Fibroblast of upper back skin (primary cell): ENCODE measurements at places on chromosomes 7 and 10.

- DNase-seq = no peak
Measured at GRCh38 chr10:76723844-76724243, 913.8 kb downstream of the KCNMA1 start.

GRCh38 chr10:27743877-27744801 is 1.5 kb downstream of the MKX start:
- peak; percentile 36 for DNase-seq

DNA sequence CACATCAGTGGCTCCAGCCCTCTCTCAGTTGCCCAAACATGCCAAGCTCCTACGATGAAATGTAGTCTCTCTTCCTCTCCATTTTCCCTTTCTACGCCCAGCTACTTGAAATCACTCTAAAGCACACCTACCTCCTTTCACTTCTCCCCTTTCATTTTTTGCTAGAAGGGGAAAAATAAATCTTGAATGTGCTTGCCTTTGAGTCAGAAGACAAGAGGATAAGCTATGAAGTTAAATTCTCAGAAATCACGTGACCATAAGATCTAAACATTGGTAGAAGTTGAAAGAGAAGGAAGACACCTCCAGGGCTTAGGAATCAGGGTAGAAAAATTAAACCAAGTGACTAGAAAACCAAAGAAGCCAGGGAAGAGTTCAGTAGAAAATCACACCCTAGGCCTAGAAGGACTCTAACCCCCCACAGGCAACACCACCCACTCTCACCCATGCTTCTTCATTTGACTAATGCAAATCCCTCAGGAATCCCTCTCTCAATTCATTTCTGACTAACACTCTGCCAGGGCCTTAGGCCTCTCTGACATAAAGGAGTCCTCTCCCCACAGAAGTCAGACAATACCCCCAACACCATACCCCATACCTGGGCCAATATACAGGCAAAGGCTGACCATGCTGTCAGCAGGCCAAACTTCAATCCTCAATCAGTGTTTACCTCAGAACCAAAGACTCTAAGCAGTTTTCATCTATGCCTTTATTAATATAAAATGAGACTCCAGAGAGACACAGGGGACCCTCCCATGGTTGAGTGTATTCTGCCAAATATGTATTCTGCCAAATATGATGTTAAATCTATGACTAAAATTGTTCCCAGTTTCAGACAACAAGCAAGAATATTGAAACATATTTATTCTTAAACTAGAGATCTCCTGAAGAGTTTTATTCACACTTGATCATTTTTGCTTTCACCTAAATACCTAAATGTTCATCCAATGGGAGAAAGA is 84.8 kb downstream of the ELMO1 start:
- no peak for DNase-seq

- DNase-seq = peak; percentile 93
Measured at GRCh38 chr10:4512671-4513240, 313.3 kb upstream of the AKR1E2 start.

DNA sequence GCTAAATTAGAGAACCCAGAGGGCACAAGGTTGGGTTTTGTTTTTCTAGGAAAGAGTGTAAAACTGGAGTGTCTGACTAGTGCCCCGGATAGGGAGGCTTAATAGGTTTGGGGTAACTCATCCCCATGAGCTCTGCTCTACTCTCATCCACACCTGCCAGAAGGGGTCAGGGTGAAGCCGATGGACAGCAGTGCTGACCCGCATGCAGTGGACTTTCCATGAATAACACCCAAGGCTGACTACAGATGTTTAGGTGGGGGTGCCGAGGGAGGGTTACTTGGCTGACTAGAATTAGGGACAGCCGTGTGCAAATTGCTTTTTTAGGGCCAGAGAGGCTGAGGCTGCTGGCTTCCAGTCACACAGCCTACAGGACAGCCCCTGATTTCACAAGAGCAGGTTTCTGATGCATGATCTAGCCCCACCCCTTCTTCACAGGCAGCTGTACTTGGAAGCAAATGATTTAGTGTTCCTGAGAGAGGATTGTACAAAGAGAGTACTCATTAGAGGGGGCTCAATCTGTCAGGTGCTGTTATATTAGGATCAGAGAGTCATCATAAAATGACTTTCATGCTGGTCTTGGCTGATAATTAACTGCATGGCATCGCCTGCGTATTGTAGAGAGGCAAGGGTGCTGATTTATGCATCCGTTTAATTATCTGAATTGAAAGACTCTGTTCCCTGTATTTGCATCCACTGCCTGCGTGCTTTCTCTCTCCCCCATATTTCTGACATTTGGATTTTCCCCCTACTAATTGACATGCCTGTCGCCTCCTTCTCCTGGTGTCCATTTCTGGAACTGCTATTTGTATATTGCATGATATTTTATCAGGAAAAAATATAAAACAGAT is 9.5 kb downstream of the INHBA start:
- DNase-seq = no peak

DNA sequence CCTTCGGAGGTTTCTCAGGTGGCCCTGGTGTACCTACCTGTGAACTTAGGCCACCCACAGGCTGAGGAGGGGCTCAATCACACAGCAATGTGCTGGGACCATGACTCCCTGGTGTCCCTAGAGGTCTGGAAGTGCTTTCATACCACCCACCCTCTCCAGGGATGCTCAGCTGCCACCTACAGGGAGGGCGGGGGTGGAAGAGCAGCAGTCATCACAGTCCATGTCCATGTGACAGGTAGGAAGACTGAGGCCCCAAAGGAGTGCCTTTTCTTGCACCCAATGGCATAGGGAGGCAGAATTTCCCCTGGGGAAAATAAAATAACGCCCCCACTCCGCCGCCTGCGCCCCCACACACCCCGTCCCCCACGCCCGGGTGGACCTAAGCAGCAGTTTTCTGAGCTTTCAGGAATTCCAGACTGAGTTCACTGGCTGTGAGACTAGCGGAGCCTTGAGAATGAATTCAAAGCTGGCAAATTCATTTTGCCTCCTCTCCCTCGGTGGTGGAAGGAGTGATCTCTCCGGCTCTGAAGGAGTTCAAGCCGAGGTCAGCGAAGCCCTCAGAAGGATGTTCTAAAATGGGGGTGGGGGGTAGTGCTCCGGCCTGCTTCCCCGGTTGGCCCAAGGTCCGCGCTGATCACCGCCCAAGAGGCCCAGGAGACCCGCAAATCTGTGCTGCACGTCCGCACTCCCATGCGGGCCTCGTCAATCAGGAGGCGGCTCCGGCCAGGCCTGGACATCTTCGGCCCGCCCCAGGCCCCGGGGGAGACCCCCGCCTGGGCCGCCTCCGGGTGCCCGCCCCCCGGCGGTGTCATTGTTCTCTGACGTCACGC is 2.1 kb upstream of the ZMIZ1 start:
- no peak for DNase-seq

DNA sequence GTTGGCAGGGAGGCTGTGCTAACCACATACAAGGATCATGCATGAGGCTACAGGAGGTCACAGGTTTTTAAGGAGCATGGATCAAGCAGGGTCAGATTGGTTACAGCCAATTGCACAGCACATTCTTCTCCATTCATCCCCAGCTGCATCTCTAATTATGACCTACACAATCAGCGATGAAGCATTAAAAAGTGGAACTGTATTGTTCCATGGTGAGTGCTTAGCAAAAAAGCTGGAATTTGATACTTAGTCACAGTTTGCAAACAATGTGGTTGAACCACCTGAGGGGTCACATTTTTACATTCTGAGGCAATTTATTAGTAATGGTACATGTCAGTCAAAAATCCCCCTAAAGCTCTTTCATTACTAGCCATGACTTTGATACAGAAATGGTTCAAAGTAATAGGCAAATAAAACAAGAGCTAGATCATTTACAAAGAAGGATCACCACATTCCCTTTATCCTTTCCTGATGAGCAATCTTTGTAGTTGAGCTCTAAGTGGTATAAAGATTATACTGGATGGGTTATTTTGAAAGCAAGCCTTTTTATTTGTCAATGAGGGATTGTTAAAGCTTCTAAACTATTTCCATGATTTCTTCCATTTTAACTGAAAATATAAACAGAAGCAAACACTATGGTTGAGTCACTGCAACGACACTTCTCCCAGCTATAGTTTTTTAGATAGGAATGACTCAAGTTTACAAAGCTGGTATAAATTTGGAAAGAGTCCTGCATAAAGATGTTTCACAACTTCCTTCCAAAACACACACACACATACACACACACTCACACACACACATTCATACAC is 217.8 kb upstream of the SEMA3A start:
- DNase-seq = peak; percentile 89

- DNase-seq = no peak
Measured at GRCh38 chr10:77442699-77443189, 194.9 kb downstream of the KCNMA1 start.

DNA sequence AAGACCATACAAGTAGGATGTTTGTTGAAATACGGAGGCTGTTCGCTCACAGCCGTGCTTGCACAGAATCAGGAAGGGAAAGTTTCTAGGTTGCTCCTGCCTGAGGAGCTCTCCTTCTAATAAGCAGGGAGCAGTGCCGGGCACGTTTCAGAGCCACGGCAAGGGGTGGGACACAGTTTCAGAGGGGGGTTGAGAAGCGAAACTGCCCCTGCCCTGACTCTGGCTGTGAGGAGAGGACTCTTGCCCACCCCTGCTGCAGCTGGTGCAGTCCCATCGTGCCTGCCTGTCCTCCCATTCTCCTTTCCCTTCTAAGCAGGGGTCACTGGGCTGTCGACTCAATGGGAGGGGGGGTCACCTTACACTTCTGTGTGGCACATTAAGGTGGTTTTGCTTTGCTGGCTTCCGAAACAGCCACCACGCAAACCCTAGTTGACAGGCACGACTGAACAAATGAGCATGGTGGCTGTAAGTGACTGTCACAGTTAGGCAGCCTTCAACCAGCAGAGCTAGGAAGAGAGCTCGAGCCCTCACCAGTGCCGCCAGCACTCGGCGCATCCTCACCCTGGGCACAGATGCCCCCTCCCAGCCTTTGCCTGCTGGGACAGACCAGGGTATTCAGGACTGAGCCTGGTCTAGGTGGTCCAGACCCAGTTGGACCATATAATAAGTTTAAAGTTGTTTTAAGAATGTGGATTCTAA is 37.5 kb downstream of the ZNF467 start:
- DNase-seq = no peak
